KBM-7 (cell line): ENCODE measurements at places on chromosomes 2 and 18.

GRCh38 chr18:841647-842370 lies 29.8 kb upstream of the YES1 start:
- DNase-seq, result no peak

- DNase-seq, result peak; percentile 84
Measured at GRCh38 chr2:61426267-61426897, 44.5 kb downstream of the USP34 start.

DNA sequence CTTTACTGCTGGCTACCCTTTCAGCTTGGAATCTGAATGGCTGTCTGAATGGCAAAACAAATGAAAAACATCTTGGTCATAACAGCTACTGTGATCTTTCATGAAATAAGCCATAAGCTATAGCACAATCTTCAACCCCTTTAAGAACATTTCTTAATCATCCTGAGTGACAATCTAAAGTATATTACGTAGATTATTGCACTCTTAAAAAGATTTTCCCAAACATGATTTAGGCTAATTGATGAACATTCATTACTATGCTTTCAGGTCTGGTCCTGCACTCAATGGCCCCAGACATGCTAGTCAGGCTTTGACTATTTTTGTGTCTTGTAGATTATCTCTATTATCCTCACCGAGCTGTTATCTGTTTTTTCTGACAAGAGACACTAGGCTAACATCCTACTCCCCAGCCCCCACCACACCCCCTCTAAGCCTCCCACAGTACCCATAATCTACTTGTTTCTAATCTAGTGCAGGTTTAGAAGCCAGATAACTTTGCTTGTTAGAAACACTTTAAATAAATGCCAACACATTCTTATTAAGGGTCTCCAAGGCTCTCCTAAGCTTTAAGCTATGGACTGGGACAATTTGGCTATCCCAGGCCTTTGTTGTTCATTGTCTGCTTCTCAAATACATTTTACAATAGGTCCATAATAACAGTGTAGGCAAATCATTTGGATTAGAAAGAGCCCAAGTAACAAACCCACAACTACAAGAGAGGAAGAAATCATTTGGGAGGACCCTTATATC lies 4.2 kb downstream of the SMAD2 start:
- DNase-seq, result no peak

- no peak for DNase-seq
Measured at GRCh38 chr18:48944634-48945033, 6.1 kb downstream of the SMAD7 start.

DNA sequence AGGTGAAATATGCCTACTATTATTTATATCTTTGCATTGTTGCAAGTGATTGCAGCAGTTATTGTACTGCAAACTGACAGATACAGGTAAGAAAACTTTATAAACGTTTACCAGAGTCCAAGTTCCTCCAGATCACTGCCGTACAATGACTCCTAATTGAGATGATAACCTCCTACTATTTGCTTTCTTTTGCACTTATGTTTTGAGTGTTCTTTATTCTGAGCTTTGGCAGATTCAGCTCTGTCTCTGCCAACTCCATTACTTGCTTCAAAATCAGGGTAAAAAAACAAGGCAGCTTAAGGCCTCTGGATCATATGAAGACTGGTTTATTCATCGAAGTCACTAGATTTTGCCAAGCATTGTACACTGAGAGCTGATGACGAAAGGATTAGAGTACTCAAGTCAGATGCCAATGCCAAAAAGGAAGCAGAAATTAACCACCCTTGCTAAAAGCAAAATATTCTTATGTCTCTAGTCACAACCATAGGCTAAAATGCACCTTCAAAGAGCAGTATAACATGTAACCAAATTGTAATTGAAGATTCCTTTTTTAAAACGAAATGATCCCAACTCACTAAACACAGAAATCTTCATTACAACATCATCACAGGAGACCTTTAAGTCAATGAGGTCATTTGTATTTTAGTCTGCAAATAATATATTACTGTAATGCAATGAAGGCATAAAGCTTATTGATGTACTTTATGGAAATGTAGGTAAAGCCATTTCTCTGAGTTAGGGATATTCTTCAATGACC lies 10.5 kb upstream of the IKZF2 start:
- DNase-seq, result no peak

- no peak for DNase-seq
Measured at GRCh38 chr2:145593991-145594614, 1074.2 kb upstream of the ZEB2 start.

GRCh38 chr2:43131051-43131889 lies 95.1 kb downstream of the ZFP36L2 start:
- peak; percentile 96 for DNase-seq
